HCEC 1CT (cell line): ENCODE measurements at places on chromosomes 1 and 21.

- peak; percentile 86 for DNase-seq
Measured at GRCh38 chr1:231106347-231106746, 55.5 kb upstream of the TRIM67 start.

GRCh38 chr1:234226113-234226818, 147.0 kb upstream of the COA6 start:
- DNase-seq, result no peak

DNA sequence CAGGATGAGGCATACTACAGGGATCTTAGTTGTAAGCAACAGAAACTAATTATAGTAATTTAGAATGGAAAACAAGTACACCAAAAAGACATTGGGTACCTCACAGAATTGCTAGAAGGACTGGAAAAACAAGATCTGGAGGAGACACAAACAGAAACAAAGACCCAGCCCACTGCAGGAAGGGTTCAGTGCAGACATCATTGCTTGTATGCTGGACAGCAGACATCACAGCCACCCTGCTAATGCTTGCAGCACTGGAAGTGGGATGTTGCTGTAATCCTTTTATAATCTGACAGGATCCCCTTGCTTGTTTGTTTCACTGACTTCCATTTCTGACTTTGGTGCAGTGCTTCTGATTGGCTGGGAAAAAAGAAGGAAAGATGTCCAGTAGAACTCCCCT, 111.4 kb upstream of the ZNF678 start:
- no peak for DNase-seq

- DNase-seq, result no peak
Measured at GRCh38 chr1:61124078-61124477, 41.7 kb downstream of the NFIA start.

GRCh38 chr1:226886122-226886901, 15.9 kb downstream of the PSEN2 start:
- no peak for DNase-seq
